Activated CD4-positive, CD25-positive, alpha-beta regulatory T cell treated with anti-CD3 and anti-CD28 coated beads, Interleukin-2, amount 50 U/mL, for 72 hours (primary cell): ENCODE measurements at places on chromosomes 3 and 15.

- no peak for DNase-seq
These were observed 547.2 kb upstream of the TGFBR2 start for GRCh38 chr3:30059240-30059639.

- DNase-seq, result no peak
These were observed 11.6 kb upstream of the SLC6A20 start for GRCh38 chr3:45807681-45808540.

DNA sequence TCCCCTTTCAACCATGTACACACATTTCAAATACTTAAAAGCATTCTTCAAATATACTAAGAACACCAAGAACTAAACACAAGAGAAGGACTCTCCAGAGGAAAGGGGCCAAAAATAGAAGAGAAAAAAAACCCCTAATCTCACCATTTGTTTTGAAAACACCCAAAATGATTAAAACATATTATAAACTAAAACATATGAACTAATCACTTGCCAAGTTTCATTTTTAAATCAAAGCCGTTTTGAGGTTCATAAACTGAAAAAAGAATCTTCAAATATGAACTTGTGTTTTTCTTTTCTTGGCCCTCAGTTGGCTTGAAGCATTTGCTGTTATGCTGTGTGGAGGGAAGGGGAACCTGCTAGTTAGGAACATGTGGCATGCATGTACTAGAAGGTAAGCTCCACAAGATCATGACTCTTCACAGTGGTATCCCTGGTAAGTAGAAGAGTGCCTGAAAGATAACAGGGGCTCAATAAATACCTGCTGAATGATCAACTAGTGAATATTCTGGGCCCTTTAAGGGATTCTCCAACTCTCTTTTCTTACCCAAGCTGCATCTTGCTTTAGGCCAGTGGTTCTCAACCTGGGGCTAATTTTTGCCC is 224.5 kb downstream of the TIGIT start:
- DNase-seq, result no peak

GRCh38 chr15:45674677-45675076 is 39.8 kb downstream of the SQOR start:
- DNase-seq, result no peak

DNA sequence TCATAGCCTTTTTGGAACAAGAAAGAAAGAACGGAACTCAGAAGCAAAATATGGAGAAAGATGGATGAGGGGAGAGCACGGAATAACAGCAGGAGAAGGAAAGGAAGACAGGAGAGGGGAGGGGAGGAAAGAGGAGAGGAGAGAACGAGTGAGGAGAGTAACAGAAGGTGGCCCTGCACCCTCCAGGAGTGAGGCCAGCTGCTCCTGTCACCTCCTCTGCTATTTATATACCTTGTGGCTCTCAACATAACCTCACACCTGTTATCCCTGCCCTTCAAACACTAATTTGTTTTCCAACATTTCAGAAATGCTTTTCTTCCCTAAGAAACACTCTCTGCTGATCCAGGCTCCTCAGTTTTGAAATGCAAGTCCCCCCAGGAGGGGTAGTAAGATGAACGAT is 53.4 kb upstream of the ATP2B2 start:
- DNase-seq, result no peak
